Renal cortical epithelial cell (primary cell): ENCODE measurements at places on chromosomes 4 and X. TPM values are rescaled to one million over a fixed set of nuclear protein-coding genes. Genes with fewer than 3 reads are reported as not detected.

DNA sequence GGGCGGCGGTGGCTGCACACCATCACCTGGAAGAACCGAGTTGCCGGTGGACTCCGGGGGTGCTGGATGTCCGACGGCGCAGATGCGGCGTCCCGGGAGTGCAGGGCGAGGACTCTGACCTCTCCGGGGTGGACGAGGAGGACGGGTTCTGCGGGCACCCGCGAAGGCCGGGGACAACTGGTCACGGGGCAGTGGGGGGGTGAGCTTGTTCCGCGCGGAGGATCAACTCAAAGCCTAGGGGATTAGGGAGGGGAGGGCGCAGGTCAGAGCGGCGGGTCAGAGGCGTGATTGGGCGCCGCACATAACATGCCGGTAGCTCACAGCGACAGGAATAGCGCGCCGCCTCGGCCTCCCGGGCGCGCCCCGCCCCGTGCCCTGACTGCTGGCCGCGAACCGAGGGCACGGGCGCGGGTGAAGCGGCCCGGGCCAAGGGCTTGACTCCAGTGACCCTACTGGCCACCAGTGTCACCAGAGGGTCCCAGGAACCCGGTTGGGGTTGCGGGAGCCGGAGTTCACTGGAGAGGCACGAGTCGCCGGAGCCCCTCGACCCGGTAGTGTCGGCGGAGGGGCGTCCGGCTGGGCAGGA, at the start of gene KLHL34:
KLHL34 (minus strand) TSS at position 179 of the 586 bp plus-strand sequence. CDS start 542 bp downstream, outside the sequence.
- DNase-seq: no peak

- no peak for DNase-seq
Observed at GRCh38 chrX:63784902-63785707, at the start of gene ARHGEF9. TSS of gene ARHGEF9 (minus strand) at chrX:63785214. CDS start at chrX:63785145, 69 bp downstream.

GRCh38 chr4:126230269-126230668, 915.5 kb downstream of the FAT4 start:
- DNase-seq: no peak

DNA sequence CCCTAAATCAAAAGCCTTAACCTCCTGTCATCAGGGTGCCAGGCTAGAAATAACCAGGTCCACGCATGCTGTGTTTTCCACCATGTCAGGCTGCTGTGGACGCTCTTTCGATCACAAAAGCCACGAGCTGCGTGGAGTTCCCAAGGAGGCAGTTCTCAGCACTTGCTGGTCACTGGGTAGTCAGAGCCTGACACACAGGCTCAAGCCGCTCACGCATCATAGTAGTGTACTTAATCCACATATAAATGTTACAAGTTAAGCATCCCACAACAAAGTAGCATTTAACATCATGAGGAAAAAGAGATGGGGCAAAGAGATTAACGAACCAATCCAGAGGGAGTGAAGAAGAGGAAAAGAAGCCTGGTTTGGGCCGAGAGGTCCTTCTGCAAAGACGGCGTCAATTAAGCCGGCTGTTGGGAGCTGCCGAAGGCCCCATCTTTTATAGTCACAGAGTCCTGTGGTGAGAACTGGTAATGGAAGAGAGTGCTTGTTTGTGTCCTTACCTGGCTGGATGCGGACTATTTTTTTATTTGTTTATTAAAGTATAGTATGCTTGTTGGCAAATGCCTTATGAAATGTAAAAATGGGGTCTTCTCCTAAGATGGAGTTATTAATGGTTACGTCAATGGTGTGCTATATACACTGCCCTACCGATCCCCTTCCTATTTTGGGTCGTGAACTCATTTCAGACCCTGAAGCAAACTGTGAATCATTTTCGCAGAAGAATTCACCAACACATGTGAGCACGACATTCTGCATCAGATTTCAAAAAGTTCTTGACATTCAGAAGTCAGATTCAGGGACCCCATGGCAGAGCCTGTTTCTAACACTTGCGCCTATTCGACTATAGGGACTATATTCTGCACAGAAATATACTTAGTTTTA, 675 bp downstream of the PRIMPOL start:
- DNase-seq: peak; percentile 51

- DNase-seq: no peak
Observed at GRCh38 chr4:156838761-156839160, 132.8 kb downstream of the PDGFC start.

GRCh38 chrX:96081891-96082290, 602.8 kb upstream of the DIAPH2 start:
- no peak for DNase-seq

DNA sequence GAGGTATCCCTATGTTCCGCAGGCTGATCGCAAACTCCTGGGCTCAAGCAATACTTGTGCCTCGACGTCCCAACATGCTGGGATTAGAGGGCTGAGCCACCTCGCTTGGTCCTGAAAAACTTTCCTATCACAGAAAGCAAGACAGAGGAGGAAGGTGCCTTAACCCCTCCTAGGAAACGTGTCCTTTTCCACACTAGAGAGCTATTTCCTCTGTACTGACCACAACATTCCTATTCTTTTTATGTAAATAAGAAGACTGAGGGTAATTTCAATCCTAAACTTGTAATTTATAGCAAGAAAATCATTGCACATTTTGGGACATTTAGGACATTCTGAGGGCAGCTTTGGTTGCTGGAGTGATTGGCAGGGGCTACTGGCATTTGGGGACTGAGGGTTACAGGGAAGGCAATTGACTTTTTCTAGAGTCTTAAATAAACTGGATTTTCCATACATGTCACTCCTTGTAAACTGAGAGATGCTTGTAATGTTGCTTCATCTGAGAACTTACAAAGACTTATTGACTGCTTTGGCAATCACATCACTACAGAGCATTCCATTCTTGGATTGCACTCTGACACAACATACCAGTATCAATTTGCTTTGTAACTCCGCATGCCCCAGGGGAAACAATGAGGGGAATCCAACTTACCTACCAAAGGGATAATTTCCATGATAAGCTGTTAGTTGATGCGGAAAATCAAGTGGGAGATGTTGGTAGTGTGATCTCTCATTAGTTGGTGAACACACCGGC, 15.6 kb downstream of the XAGE3 start:
- DNase-seq: peak; percentile 59

DNA sequence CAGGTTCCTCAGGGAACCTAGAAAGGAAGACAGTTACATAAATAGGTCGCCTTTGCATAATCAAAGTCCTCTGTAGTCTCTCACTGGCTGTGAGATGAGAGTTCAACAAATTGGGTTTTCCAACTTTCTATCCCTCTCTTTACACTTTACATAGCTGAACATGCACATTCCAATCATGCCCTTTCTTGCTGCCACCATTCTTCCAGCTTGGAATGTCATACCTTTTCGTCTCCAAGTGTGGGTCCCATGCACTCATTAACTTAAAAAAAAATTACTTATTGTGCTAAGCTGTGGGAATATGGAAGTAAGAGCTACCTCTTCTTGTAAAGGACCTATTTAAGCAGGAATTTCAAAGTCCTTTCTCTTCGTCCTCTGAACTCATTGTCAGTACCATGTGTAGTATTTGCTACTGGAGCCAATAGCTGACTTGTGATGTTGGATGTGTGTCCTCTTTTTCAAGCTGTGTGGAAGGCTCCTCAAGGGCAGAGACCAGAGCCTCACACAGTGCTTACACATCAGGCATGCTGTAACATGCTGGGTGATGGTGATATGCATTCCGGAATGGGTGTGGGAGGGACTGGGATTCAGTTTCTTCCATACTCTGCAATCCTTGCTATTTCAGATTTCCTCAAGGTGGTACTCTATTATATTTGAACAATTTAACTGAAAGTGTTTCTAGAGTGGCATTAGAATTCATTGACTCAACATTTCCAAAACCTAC, 7.1 kb downstream of the ENOPH1 start:
- peak; percentile 26 for DNase-seq

DNA sequence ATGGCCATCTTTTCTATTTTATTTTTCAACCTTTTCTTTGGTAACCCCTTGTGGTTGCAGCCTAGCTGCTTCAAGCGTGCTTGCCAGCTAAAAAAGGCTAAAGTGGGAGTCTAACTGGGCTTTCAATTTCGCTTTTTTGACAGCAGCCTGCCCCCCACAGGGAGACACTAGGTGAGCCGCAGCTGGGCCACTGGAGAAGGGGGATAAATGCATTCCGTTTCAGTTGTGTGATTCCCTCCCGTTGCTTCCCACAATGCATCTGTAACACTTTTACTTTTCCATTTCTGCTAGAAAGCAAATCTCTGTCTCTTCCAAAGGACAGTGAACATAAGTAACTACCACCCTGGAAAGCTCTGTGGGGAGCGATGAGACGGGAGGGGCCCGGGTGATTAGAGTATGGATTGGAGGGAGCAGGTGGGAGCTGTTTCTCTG, 86.3 kb upstream of the RAPGEF2 start:
- peak; percentile 66 for DNase-seq

GRCh38 chr4:89781321-89781720, 55.6 kb downstream of the SNCA start:
- DNase-seq: no peak

DNA sequence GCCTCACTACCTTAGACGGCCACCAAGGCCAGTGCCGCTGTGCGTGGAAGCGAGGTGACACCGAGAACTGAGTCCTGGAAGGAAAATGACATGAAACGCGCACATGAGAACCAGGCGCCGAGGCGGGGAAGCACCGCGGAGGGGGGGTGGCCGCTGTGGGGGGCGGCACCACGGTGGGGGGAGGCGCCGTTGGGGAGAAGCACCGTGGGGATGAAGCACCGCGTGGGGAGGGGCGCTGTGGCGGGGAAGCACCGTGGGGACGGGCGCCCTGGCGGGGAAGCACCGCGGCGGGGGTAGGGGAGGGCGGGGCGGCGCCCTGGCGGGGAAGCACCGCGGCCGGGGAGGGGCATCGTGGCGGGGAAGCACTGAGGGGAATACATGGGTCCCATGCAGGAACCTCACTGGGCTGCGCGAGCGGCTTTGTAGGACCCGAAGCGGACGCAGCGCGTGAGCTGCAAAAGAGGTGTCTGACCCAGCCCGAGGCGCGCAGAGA, 28.0 kb downstream of the PPP2R3B start:
- DNase-seq: no peak

DNA sequence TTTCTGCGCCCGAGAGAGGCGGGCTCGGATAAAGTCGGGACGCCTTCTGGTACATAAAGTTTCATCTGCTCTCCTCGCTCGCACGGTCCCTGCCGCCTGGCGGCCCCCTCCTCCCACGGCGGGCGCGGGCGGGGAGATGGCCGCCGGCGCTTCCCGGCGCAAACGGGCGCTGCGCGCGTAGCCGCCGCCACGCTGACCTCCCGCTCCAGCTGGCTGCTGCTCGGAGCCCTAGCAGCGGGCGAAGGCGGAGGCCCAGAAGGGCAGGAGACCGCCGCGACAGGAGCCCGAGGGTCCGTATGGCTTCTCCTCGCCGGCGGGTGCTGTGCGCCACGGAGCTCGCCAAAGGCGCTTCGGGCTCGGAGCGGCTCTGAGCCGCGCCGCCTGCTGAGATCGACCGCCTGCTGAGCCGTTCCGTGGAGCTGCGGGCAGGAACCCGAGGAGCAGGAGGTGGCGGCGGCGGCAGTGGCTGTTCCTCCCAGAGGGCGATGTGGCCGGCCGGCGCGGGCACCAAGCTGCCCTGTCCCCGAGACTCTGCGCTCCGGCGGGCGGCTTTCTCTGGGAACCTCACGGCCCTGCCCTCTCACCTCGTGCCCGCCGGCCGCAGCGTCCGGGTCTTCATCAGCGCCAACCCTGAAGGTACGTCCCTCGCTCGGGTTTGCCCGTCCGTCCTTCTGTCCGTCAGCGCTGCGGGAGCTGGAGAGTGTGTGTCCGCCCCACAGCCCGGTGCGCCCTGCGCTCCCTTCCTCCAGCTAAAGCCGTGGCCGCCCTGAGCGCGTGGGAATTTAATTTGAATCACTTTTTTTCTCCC, at the start of gene NWD2:
NWD2 (plus strand) TSS at position 161 of the 808 bp plus-strand sequence; CDS start at position 486, 325 bp downstream.
- no peak for DNase-seq

GRCh38 chr4:188606635-188607034, 467.4 kb downstream of the TRIML1 start:
- DNase-seq: no peak

GRCh38 chr4:129821963-129822362, 726.0 kb downstream of the C4orf33 start:
- DNase-seq: no peak

DNA sequence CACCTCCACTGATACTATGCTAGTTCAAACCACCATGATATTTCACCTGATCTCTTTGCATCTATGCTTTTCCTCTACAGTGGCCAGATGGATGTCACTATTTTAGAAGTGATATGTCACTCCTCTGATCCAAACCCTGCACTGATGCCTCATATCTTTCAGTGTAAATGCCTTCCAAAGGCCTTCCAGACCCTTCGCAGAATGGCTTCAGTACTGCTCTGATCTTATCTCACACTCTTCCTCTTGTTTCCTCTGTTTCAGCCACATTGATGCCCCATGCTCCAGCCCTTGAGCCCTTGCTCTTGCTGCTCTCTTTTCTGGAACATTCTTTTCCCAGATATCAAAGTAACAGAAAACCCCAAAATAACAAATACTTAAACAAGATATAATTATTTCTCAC, 17.9 kb downstream of the MID1IP1 start:
- no peak for DNase-seq

DNA sequence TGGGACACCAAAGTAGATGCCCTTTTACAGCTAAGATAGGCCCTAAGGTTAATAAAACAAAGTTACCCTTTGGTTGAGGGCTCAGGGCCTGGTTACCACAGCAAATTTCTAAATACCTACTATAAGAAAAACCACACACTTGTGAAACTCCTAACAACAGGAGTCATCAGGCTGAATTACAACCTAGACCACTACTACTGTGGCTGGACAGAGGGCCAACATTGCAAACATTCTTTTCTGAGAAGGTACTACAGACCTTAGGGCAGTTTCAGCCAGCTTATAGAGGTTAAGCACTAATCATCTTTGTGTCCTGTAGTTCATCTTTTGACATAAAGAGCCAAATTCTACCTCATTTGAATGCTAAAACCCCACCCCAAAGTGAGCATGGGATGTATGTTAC, 504.0 kb downstream of the RAPGEF2 start:
- DNase-seq: peak; percentile 73

DNA sequence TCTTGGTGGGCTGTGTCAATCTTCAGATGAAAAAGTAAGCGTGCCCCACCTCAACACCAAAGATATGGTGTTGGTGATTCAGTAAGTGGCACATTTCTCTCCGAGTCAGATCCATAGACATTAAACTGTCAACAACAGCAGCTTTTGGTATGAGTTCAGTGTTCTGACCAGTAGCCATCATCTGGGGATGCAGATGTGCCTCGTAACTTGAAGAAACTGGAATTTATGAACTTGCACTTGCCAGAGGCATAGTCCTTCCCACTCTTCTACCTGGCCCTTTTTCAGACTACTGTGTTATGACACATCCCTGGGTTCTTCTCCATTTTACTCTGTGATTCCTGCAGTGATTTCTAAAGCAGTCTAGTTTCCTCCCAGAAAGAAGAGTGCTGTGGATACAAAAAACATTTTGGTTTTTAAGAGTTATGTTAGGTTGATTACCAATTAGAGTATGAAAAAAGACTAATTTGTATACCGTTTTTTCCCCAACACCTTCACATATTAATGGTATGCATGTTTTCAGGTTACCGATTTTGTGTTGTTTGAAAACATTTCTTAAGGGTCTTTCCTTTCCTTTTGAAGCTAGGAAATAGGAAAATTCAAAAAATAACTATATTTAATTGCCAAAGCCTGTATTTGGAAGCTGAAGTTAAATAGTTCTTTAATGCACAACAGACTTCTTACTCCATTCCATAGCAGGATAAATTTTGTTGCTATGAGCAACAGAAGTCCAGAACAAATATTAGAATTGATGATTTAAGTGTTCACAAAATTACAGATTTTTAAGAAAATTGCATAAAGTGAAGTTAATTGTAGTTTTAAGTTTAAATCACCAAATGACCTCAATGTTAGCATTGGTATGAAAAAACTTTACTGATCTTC, 39.3 kb downstream of the NUDT6 start:
- no peak for DNase-seq

Gene CXCL10
- 0.30 and 0.35 TPM in 2 replicates for total RNA-seq

Gene TRAM1L1
- total RNA-seq: 3.6 and 5.2 TPM in 2 replicates

Gene EFNB1
- total RNA-seq: 79.7 and 110 TPM in 2 replicates

Gene NEXMIF
- 0.17 and 0.55 TPM in 2 replicates for total RNA-seq

Gene PFKFB1
- total RNA-seq: 0.10 and 0.69 TPM in 2 replicates

Gene ATP1B4
- not detected in 2 replicates for total RNA-seq

Gene COL4A5
- total RNA-seq: 33.5 and 80.4 TPM in 2 replicates

Gene TMSB4X
- total RNA-seq: 2,616 and 8,785 TPM in 2 replicates
